ENCODE measurements at places on chromosomes 5 and 9.

DNA sequence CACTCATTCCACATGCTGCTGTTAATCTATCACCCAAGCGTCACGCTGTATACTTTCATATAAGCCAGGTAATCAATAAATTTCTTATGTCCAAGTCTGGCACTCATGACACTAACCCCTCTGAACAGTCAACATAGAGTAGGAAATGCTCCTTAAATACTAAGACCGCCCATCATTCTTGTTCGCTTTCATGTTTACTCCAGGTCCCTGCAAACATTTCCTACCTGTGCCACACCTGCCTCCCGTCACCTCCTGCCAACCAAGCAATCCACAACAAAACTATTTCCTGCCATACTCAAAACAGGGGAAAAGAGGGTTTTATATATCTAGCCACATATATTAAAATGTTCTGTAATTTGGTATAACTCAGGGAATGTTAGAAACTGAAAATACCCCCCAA, 39.0 kb downstream of the ZFR start:
- no peak for DNase-seq

GRCh38 chr5:154801083-154801482, 45.9 kb downstream of the LARP1 start:
- no peak for DNase-seq

GRCh38 chr5:96509721-96510350, 76.8 kb upstream of the PCSK1 start:
- DNase-seq = no peak

- no peak for DNase-seq
These were observed 4.2 kb upstream of the CTNNAL1 start for GRCh38 chr9:109017493-109017892.

- DNase-seq = no peak
These were observed 120.1 kb upstream of the ACO1 start for GRCh38 chr9:32264170-32264864.

DNA sequence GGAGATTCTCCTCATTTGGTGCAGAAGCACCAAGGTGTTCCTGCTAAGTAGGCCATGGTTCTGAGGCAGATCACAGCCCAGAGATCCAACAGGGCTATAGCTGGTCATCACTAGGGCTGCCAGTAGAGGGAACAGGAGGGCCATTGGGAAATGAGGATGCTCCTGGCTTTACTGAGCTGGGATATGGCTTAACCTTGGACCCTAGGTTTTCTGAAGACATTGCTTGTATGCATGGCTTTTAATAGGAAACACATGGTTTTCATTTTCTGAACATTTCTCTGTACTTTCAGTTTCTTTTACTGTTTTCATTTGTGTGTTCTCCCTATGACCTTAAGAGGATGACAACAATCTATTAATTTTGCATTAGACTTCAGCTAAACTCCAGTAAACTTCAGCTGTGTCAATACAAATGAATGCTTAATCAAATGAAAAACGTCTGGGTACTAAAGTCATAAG, at the start of gene IFNW1:
TSS of gene IFNW1 (minus strand) at position 406 of the 456 bp plus-strand sequence. CDS start at position 144, 262 bp downstream.
- DNase-seq = no peak
